Endothelial cell (in vitro differentiated cells): ENCODE measurements at places on chromosomes 6 and 20.

DNA sequence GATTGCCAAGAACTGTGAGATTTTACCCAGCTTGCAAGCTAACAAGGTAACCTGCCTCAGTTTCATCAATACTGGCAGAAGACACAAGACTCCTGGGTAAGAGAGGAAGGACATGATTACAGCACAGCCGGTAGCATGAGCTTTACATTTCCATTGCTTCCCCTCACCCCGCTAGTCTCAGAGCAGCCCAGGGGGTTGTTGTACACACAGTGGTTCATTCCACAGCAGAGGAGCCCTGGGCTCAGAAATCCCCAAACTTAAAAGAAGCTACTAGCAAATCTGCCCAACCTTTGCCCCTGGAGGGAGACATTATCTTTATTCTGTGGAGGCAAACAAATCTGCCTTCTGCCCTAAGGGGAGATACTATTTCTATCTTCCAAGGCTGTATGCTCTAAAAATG, 17.1 kb upstream of the MTHFD1L start:
- no peak for DNase-seq

- no peak for DNase-seq
Observed at GRCh38 chr20:573414-574296, 30.1 kb upstream of the CSNK2A1 start.

DNA sequence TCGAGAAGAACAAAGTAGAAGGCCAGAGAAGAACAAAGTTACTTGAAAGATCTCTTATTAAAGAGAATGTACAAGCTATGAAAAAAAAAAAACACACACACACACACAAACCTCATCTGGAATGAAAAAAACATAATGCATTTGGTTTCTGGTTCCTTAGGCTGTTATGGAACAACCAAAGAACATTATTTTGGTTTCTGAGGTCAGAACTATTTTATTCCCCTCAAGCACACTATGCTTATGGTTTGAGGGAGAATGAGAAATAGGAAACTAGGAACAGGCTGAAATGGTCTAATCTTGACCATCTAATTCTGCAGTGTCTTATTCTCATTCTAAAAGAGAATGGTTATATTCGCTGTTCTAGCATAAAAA, 8.8 kb downstream of the PRDM1 start:
- no peak for DNase-seq

GRCh38 chr6:41642960-41643898, 5.0 kb downstream of the MDFI start:
- DNase-seq, result no peak

DNA sequence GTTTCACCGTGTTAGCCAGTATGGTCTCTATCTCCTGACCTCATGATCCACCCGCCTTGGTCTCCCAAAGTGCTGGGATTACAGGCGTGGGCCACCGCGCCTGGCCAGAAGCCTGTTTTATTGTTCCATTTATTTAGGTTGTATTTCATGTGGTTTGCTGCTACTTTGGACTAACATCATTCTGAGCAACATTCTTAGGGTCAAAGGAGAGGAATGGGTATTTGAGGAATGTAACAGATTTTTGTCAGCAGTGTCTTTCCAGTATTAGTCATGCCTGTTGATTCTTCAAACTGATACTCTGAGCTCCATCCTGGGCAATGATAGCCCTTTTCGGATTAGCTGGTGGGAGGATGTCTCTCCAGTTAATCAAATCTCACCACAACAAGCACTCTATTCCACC, 213.0 kb upstream of the CITED2 start:
- no peak for DNase-seq

- no peak for DNase-seq
Observed at GRCh38 chr6:11831653-11832052, 53.0 kb upstream of the ADTRP start.

DNA sequence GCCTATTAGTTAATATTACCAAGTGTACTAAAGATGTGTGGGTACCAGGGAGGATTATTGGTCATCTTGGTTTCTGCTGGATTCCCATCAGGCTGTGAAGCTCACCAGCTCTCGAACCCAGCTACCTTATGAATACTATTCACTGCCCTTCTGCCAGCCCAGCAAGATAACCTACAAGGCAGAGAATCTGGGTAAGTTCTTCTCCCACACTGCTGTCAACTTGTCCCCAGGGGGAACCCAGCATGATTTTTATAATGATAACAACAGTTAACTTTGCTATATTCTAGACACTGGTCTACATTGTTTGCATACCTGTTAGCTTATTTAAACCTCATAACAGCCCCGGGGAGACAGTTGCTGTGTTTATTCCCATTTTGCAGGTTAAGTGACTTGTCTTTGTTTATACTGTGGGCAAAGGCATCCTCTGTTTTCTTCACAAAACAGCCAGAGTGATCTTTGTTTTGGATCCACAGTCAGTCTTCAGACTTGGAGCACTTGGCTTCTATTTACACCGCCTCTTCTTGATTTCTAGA, 26.5 kb downstream of the TM9SF4 start:
- DNase-seq, result no peak

DNA sequence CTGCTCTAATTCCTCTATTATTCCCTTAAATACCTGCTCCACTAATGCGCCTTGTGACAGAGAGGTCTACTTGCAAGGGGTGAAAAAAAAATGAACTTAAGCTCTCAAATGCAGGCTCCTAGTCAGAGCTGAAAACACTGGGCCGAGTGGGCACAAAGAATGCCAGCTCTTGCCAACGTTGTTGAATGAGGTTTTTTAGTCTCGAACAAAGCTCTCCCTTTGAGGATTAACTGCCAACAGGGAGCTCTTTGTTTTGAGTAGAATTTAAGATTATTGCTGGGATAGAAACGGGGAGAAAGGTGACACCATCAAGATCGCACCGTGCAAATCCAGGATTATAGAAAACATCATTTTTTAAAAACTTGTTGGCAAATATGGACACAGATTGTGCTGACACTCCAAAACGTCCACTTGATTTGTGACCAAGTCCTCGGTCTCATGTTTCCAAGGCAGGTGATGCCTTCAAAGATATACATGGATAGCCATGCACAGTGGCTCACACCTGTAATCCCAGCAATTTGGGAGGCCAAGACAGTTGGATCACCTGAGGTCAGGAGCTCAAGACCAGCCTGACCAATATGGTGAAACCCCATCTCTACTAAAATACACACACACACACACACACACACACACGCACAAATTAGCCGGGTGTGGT, 163.2 kb downstream of the BMP7 start:
- no peak for DNase-seq

GRCh38 chr6:110269623-110270022, 88.5 kb downstream of the METTL24 start:
- no peak for DNase-seq

- no peak for DNase-seq
Observed at GRCh38 chr6:39758905-39759605, 33.1 kb upstream of the DAAM2 start.

GRCh38 chr20:31833130-31833930, 12.1 kb downstream of the FOXS1 start:
- DNase-seq, result peak; percentile 94

DNA sequence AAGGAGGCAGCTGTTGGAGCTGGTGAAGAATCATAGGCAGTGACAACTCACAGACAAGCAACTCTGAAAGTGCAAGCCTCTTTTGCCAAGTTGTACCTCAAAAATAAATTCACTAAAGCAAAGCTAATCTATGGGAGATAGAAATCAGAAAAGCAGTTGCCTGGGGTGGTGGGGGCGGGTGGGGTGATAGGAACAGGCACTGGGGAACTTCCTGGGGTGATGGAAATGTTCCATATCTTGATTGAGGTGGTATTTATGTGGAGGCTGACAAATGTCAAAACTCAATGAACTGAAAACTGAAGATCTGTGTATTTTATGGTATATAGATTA, 52.4 kb downstream of the ATP9A start:
- DNase-seq, result no peak

DNA sequence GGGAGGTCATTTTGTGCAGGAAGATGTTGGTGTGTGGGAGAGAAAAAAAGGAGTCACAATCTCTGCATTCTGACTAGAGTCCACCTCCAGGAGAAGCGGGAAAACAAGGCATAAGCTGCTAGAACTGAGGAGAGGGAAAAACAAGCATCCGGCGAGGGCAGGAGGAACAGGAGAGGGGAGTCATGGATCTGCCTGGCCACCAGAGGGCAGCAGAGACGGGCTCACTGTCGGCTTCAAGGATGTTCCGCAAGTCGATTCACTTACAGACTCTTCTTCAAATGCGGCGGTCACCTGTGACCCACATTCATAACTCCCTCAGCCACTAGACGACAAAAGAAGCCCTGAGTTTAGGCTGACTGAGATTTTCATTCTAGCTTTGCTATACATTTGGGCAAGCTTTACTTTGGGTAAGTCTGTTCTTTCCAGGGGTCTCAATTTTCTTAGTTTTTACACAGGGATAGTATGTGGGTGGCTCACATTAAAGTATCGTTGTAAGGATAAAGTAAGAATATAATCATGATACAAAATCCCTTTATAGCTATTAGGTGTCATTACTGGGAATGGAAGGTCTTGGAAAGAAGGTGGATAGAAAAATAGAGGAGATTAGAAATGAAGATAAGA, 6.6 kb upstream of the BTNL2 start:
- DNase-seq, result peak; percentile 87

DNA sequence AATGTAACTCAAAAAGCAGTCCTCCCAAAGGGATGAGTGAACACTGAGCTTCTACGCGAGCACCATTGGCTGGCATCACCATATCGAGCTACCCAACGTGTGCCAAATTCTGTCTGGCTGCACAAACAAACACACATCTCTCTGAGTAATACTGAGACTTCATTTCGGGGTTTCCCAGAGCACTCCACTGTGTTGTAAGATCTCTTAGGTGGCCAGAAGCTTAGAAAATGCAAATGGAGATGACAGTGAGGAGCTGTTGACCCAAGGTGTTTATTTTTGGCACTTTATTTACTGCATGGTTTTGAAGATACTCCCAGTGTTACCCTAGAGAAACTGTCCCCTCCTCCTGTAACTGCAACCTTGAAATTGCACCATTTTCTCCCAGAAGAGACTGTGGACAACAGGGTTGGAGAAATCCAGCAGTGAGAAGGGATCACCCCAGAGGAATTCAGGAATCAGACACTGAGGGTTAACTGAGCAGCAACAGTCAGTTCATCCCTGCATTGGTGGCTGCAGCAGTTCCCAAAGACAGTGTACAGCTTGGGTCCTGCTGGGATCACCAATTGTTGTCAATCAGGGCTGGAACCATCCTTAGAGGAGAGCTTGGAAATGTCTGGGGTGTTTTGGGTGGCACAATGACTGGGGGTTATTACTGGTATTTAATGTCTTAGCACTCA, 1.0 kb upstream of the RIPOR2 start:
- DNase-seq, result no peak

GRCh38 chr6:15602154-15602553, 60.7 kb downstream of the DTNBP1 start:
- no peak for DNase-seq

- DNase-seq, result no peak
Observed at GRCh38 chr6:17527076-17527475, 73.0 kb upstream of the FAM8A1 start.

DNA sequence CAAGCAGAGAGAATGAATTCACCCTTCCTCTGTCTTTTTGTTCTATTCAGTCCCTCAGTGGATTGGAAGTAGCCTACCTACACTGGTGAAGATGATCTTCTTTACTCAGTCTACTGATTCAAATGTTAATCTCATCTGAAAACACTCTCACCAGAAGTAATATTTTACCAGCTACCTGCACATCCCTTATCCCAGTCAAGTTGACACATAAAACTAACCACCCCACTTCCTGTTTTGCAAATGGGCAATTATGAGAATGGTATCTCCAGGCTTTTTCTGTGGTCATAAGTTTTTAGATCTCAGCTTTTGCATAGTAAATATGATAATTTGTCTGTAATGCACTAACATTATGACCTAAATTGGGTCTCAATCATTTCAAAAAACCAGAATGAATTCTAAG, 228.8 kb upstream of the ECI2 start:
- no peak for DNase-seq

GRCh38 chr6:165920896-165921671, 246.6 kb downstream of the TBXT start:
- no peak for DNase-seq

DNA sequence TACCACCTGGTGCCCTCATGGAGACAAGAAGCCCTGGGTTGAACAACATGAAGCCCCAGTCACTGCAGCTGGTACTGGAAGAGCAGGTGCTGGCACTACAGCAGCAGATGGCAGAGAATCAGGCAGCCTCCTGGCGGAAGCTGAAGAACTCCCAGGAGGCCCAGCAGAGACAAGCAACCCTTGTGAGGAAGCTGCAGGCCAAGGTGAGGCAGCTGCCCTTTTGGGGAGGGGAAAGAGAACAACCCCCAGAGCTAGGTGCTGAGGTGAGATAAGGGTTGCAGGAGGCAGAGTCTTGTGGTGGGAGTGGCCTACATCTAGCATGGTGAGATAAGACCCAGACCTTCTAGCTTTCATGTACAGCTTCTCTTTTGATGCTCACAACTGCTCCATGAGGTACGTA, 7.0 kb downstream of the CEP250 start:
- no peak for DNase-seq

DNA sequence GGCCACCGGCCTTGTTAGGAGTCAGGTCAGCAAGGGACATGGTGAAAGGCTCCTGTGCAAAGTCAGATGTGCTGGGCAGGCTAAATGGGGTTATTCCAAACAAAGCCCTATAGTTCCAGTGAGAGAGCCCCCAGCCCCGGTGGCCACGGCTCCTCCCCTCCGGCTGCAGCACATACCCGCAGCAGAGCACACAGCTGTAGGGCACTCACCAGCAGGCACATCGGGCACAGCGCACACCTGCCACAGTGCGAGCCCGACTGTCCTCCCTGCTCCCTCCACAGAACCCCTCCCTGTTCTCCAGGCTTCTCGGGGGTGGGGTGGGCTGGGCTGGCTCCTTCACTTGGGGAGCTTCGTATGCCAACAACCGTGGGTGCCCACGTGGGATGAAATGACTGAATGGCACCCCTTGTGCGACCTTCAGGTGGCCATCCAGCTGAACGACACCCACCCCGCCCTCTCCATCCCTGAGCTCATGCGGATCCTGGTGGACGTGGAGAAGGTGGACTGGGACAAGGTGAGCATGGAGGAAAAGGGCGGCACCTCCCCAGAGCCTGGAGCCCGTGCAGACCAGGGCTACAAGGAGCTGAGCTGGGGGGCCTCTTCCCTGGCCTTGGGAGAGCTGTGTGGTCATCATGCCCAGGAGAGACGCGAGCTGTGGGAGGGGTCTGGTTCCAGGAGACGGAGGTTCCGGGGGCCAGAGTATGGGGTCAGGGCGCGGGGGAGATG, 30.9 kb downstream of the PYGB start:
- DNase-seq, result no peak

DNA sequence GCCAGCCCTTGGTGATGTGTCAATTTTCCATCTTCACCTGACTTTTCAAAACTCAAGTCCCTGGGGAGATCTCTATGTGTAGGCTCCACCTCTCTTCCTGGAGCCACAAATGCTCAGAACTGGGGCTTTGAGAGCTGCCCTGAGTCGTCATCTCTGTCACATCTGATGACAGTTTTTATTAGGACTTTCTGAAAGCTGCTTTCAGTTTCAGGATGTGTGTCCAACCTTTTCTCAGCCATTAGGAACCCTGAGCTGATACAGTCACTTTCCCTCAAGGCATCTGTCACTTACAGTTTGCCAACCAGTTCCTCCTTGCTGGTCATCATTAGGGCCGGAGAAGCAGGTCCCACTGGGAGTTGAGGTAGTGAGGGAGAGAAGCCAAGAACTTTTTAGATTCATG, 365.9 kb upstream of the CHD6 start:
- DNase-seq, result no peak
